CD8-positive, alpha-beta memory T cell (primary cell): ENCODE measurements at places on chromosomes 11 and 22. TPM values are rescaled to one million over a fixed set of nuclear protein-coding genes. Genes with fewer than 3 reads are reported as not detected.

GRCh38 chr11:122664188-122664587, 8.7 kb downstream of the UBASH3B start:
- DNase-seq, result no peak

- DNase-seq, result no peak
Observed at GRCh38 chr11:35845860-35846259, 98.0 kb upstream of the LDLRAD3 start.

GRCh38 chr11:79417069-79417920, 23.5 kb downstream of the TENM4 start:
- no peak for DNase-seq

Gene TBX10
- not detected for polyA plus RNA-seq

Gene FXYD6
- not detected for polyA plus RNA-seq
